Jurkat, Clone E6-1 (cell line): ENCODE measurements at places on chromosomes 13 and 19.

DNA sequence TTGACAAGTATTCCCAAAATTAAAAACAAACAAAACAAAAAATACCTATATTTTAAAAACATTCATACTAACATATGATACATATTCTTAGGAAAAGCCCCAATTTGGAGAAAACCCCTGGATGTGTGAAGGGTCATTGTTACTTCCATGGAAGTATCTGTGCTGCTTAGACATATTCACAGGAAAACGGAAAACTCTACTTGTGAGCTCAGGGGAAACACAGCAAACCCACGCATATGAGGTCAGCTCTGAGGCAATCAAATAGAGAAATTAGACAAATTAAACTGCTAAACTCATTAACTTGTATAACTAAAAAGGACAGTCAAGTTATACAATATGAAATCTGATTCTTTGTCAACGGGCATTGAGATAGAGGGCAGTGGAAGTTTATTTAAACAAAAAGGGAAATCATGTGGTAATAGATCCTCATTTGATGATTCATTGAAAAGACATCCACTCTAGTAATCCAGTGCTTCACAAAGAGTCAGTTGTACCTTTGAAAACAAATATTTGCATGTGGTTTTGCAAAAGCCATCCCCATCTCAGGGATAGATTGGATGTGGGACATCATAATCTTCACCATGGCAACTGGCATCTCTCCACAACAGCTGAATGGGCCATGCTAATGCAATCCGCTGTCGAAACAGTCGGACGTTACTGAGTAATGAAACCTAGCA is 423.4 kb downstream of the ITGBL1 start:
- DNase-seq, result no peak

GRCh38 chr13:111339366-111340143 is 19.1 kb downstream of the TEX29 start:
- no peak for DNase-seq

GRCh38 chr19:588741-589692 is 664 bp upstream of the HCN2 start:
- no peak for DNase-seq

DNA sequence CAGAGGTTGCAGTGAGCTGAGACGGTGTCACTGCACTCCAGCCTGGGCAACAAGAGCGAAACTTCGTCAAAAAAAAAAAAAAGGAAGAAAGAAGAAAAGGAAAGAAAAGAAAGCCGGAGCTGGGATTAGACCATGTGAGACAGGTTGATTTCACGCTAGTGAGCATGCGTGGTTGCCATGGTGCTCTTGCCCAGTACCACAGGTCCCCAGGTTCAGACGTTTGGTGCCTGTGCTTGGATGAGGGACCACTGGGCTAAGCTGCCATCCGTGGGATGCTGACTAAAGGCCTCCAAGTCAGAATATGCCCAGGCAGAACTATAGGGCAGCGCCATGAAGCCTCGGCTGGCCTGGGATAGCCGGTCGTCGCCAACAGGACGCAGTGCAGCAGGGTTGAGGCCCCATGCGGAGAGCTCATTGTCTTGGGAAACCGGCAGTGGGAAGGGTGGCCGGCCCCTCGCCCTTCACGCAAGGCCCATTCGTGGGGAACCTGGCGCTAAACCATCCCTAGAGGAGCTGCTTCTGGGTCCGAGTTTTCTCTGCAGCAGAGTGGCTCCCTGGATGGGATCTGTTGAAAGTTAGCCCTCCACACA is 7.2 kb upstream of the TEX101 start:
- no peak for DNase-seq

DNA sequence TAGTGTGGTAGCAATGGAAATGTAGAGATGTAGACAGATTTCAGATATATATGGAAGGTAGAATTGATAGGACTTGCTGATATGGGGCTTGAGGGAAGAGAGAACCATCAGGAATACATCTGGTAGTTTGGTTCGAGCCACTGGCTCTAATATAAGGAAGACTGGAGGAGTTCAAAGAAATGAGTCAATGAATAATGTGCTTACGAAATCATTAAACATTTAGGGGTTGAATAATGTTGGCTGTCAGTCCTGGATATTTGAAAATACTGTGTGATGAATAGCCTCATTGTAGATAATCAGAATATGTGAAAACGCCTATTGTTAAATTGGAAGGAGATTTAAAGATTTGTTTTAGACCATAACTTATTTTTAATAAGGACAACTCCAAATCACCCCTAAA is 21.6 kb downstream of the SGCG start:
- DNase-seq, result no peak

DNA sequence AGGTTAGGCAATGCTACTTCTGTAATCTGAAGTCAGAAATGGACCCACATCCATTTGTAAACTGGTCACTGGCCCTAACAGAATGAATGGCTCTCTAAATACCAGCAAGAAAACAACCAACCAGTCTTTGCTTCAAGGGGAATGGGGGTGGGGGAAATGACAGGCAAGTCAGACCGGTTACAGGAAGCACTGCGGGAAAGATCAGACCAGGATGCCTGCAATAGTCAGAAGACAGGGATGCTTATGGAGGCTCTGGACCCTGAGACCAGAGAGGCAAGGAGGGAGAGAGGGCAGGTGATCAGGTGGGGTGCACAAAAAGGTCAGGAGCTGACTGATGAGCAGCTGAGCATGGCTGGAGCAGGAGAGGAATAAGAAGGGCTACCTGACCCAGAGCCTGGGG is 13.1 kb downstream of the MED26 start:
- no peak for DNase-seq

GRCh38 chr13:43260999-43261398 is 237.6 kb downstream of the DNAJC15 start:
- no peak for DNase-seq

GRCh38 chr13:32857077-32857476 is 159.1 kb upstream of the KL start:
- no peak for DNase-seq

DNA sequence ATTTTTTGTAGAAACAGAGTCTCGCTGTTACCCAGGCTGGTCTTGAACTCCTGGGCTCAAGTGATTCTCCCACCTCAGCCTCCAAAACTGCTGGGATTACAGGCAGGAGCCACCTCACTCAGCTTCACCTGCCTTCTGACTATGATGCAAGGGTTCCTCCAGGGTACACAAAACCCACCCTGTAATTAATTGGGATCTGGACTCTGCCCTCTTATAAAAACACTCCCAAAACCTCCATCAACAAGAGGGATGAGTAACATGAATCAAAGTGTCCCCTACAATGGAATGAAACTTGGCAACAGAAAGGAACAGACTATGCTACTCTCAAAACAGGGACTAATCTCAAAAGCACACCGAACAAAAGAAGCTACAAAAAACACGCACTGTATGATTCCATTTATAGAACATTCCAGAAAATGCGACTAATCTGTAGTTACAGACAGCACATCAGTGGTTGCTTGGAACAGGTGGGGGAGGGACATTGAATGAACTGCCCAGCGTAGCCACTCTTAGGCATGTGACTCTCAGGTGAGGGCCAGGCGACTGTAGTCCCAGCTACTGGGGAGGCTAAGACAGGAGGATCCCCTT is 3.2 kb upstream of the PRR36 start:
- no peak for DNase-seq
